Forelimb muscle (tissue), 1 donor: ENCODE measurements at places on chromosomes 6 and 20.

DNA sequence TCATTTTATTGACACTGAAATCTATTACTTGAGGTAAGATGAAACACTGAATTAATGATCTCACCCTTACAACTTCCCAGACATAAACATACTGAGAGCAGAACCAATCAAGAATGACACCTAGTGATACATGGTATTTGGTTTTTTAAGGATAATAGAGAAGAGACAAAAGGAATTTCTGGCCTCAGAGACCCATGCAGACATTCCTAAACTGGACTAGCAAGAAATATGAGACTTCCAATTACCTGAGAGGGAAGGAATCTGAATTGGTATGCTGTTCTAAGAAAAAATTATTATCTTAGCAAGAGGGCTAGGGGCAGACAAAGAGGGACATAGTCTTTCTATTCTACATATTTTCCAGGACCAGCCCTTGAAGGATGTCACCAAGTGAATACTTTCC, 141.1 kb downstream of the BMP5 start:
- no peak for DNase-seq

GRCh38 chr6:111840803-111841202, 32.4 kb downstream of the FYN start:
- DNase-seq = no peak

DNA sequence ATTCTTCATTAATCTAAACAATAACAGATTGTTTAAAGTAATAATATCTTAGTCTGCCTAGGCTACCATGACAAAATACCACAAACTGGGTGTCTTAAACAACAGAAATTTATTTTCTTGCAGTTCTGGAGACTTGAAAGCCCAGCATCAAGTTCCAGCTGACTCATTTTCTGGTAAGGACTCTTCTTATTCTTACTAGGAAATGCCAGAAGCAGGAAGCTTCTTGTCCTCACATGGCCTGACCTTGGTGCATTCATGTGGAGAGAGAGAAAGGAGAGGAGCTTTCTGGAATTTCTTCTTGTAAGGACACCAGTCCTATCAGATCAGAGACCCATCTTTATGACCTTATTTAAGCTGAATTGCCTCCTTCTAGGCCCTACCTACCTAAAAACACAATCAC, 110.5 kb downstream of the ANKRD60 start:
- no peak for DNase-seq

DNA sequence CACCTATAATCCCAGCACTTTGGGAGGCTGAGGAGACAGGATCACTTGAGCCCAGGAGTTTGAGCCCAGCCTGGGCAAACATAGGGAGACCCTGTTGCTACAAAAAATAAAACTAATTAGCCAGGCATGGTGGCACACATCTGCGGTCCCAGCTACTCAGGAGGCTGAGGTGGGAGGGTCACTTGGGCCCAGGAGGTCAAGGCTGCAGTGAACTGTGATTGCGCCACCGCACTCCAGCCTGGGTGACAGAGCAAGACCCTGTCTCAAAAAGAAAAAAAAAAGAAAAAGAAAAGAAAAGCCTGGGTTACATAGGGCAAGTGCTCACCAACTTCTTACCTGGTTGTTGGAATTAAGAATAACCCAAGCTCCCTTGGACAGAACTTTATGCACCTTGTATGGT, 14.6 kb upstream of the MYB start:
- no peak for DNase-seq

- DNase-seq = no peak
Observed at GRCh38 chr6:80182308-80182707, 75.8 kb downstream of the BCKDHB start.
